Activated CD4-positive, alpha-beta T cell treated with anti-CD3 and anti-CD28 coated beads, Interleukin-2, amount 10 ng/mL, durations not matched to agents 7 days and 5 days (primary cell): ENCODE measurements at places on chromosomes 1 and 21. TPM values are rescaled to one million over a fixed set of nuclear protein-coding genes. Genes with fewer than 3 reads are reported as not detected.

GRCh38 chr1:172770071-172770470 is 111.2 kb downstream of the FASLG start:
- H3K27me3 ChIP-seq, result peaks cover 4% of the 10 kb centered on the region
- no peak for DNase-seq
- no peaks in the 10 kb centered on the region for H3K4me1 ChIP-seq
- no peak overlapping the region for H3K27ac ChIP-seq
- no peak overlapping the region for H3K4me3 ChIP-seq

GRCh38 chr1:245396615-245397014 is 241.8 kb downstream of the KIF26B start:
- DNase-seq, result no peak
- no peak overlapping the region for H3K4me3 ChIP-seq
- no peaks in the 10 kb centered on the region for H3K36me3 ChIP-seq
- no peaks in the 10 kb centered on the region for H3K4me1 ChIP-seq

DNA sequence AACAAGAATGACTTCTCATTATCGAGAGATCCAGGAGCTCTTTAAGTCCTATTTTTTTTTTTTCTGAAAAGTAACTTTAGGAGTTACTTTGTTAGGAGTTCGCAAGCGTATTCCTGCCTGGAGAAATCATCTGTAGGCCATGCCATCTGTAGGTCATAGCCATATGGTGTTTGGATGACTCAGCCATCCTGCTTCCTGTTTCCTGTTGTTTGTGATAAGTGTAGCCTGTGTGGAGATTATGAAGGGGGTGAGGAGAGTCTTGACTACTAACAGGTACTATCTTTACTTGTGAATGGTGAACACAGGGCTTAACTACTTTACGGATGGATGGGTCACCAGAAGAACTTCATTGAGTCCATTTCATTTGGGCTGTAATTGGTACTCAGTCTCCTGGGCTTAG is 327.2 kb downstream of the PTPRU start:
- no peaks in the 10 kb centered on the region for H3K36me3 ChIP-seq
- DNase-seq, result no peak
- H3K4me1 ChIP-seq, result peaks cover 4% of the 10 kb centered on the region
- H3K27me3 ChIP-seq, result no peaks in the 10 kb centered on the region
- no peak overlapping the region for H3K27ac ChIP-seq

DNA sequence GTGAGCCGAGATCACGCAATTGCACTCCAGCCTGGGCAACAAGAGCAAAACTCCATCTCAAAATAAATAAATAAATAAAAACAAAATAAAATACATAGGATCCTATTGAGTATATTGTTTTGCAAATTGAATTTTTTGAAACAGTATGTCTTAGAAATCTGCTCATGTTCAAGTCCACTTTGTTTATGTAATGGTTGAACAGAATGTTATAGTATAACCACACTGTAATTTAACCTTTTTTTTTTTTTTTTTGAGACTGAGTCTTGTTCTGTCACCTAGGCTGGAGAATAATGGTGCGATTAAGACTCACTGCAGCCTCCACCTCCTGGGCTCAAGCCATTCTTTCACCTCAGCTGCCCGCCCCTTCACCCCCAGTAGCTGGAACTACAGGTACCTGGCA is 31.4 kb downstream of the PARK7 start:
- peaks cover 17% of the 10 kb centered on the region for H3K36me3 ChIP-seq
- H3K27ac ChIP-seq, result no peak overlapping the region
- no peaks in the 10 kb centered on the region for H3K27me3 ChIP-seq
- no peak overlapping the region for H3K4me3 ChIP-seq

WDTC1 gene
- total RNA-seq, result 32.2 TPM

COL9A2 gene
- total RNA-seq, result 1.9 TPM

SH2D5 gene
- total RNA-seq, result not detected

SYT2 gene
- not detected for total RNA-seq

PDPN gene
- not detected for total RNA-seq

GRCh38 chr1:58919959-58920321 is 136.1 kb upstream of the JUN start:
- DNase-seq, result no peak
- H3K36me3 ChIP-seq, result peaks cover under 1% of the 10 kb centered on the region
- peaks cover 20% of the 10 kb centered on the region for H3K4me1 ChIP-seq
- no peak overlapping the region for H3K27ac ChIP-seq

GRCh38 chr1:228176461-228177182 is 11.0 kb downstream of the IBA57 start:
- DNase-seq, result no peak
- H3K27ac ChIP-seq, result no peak overlapping the region
- H3K4me1 ChIP-seq, result peaks cover 2% of the 10 kb centered on the region
- H3K36me3 ChIP-seq, result peaks cover 1% of the 10 kb centered on the region

CCDC27 gene
- not detected for total RNA-seq

GRCh38 chr1:95073446-95073845 is 695 bp upstream of the ALG14 start:
- peaks cover 21% of the 10 kb centered on the region for H3K4me1 ChIP-seq
- H3K27me3 ChIP-seq, result peaks cover 2% of the 10 kb centered on the region
- no peaks in the 10 kb centered on the region for H3K36me3 ChIP-seq
- DNase-seq, result no peak
- peak overlapping the region; percentile 90 for H3K27ac ChIP-seq

DNA sequence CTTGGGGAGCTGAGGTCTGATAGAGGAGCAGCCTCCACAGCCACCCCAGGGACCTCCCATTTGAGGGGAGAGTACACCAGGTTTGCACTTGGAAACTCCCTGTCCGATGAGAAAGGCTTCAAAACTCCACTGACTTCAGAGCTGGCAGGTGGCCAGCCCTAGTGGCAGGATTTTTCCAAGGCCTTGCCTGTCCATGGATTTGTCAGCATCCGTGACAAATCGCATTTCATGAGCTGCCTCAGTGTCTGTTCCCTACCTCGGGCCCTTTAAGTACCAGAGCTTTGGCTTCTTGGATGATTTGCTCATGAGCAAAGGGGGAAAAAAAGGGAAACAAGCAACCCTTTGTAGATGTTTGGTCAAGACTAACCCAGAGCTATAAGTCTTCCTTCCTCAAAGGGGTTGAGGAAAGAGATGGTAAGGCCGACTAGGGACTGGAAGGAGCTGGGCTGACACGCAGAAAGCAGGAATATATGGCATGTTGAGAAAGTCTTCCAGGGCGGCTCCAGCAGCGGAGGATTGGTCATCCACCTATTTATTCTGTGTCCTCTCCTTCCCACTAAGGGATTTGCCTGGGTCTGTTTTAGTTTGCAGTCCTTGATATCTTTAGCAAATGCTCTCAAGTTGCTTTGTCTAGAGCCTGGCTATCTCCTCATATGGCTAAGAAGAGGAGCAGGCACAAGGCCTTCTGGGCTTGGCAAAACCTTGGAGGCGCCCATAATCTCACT is 2.7 kb upstream of the HSPG2 start:
- H3K27ac ChIP-seq, result no peak overlapping the region
- H3K4me3 ChIP-seq, result no peak overlapping the region
- peaks cover 3% of the 10 kb centered on the region for H3K36me3 ChIP-seq
- H3K4me1 ChIP-seq, result peaks cover 6% of the 10 kb centered on the region
- DNase-seq, result no peak

DNA sequence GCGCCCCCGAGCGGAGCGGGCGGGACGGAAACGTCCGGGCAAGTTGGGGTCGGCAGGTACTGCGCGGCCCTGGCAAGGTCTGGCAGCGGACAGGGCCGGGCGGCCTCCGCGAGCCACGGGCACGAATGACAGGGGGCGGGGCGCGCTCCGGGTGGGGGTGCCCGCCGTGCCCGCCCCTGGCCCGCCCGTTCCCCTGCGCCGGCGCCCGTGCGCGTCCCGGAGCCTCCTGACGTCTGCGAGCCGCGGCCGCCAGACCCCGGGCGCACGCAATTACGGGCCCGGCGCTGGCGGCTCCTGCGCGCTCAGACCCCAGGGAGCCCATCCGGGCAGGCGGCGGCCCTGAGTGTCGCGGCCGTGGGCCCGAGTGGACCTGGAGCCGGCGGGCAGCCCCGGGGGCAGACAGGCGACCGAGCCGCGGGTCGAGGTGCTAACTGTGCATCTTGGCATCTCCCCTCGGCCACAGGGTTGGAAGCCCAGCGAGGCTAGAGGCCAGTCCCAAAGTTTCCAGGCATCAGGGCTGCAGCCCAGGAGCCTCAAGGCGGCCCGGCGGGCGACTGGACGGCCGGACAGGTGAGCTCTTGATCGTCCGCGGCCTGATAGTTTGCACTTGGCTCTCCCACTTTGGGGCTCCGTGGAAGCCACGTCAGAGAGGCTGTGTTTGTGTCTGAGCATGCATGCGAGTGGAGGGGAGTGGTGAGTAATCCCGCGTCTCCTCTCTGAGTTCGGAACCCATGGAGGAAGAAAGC is 918 bp downstream of the MIB2 start:
- peak overlapping the region; percentile 88 for H3K27ac ChIP-seq
- H3K4me3 ChIP-seq, result peak overlapping the region; percentile 79

- H3K27me3 ChIP-seq, result peaks cover 2% of the 10 kb centered on the region
- H3K36me3 ChIP-seq, result no peaks in the 10 kb centered on the region
- no peak for DNase-seq
- H3K4me3 ChIP-seq, result no peak overlapping the region
Measured at GRCh38 chr1:14222086-14222485, 376.4 kb upstream of the KAZN start.

DNA sequence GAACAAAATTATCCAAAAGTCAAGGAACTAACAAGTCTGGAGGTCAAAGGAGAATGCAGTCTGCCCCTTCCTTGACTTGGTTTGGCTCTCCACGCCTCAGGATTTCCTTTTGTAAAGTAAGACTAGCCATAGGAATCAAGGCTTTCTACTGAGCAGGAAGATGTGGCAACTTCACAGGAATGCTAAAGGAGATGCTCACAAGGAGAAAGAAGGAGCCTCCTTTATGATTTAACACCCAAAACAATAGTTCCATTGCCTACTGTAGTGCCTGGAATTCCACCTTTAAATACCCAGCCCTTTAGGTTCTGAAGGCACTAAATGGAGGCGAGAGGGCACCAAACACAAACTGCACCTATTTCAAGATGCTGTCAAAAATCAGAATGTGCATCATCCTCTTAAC is 176.3 kb upstream of the NFIA start:
- no peaks in the 10 kb centered on the region for H3K4me1 ChIP-seq
- H3K36me3 ChIP-seq, result no peaks in the 10 kb centered on the region
- peaks cover 3% of the 10 kb centered on the region for H3K27me3 ChIP-seq
- H3K4me3 ChIP-seq, result no peak overlapping the region
- no peak for DNase-seq

- DNase-seq, result no peak
- H3K36me3 ChIP-seq, result no peaks in the 10 kb centered on the region
- H3K27me3 ChIP-seq, result peaks cover 19% of the 10 kb centered on the region
Measured at GRCh38 chr1:147717051-147717705, 43.2 kb downstream of the GJA5 start.

ITLN2 gene
- not detected for total RNA-seq

GRCh38 chr1:14939527-14940284 is 213.8 kb upstream of the TMEM51 start:
- no peak for DNase-seq
- no peaks in the 10 kb centered on the region for H3K4me1 ChIP-seq
- H3K36me3 ChIP-seq, result no peaks in the 10 kb centered on the region
- H3K27me3 ChIP-seq, result no peaks in the 10 kb centered on the region

- no peaks in the 10 kb centered on the region for H3K27me3 ChIP-seq
- DNase-seq, result no peak
- no peak overlapping the region for H3K27ac ChIP-seq
Measured at GRCh38 chr21:27129215-27129614, 162.3 kb upstream of the ADAMTS5 start.

DNA sequence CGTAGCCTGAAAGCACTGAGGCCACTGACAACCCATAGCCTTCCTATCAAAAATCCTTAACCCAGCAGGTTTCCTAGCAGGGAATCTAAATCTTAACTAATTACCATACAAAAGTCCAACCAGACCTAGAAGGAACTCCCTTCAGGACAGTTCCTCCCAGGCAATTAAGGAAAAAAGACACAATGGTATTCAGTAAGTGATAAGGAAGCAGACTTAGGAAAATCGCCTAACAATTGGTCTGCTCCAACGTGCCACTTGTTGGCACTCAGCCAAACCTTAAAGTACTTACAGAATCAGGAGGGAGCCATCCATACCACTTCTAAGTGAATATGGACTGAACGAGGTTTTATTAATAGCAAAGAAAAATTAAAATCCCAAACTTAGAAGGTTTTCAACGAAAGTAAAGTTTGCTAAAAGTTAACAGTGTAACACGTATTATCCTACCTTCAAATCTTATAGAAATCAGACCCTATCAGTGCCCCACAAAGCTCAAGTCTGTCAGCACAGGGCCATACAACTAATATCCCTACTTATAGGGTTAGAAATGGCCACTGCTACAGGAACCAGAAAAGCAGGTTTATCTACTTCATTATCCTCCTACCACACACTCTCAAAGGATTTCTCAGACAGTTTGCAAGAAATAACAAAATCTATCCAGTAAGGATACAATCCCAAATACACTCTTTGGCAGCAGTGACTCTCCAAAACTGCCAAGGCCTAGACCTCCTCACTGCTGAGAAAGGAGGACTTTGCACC is 29.0 kb downstream of the SPATA6 start:
- no peak overlapping the region for H3K27ac ChIP-seq
- no peaks in the 10 kb centered on the region for H3K4me1 ChIP-seq
- DNase-seq, result no peak
- no peaks in the 10 kb centered on the region for H3K36me3 ChIP-seq
- no peak overlapping the region for H3K4me3 ChIP-seq

SYDE2 gene
- total RNA-seq, result 1.8 TPM

GRCh38 chr1:232844791-232845190 is 39.6 kb downstream of the MAP10 start:
- no peak for DNase-seq
- H3K4me3 ChIP-seq, result no peak overlapping the region
- H3K4me1 ChIP-seq, result no peaks in the 10 kb centered on the region
- H3K27ac ChIP-seq, result no peak overlapping the region

- no peak overlapping the region for H3K27ac ChIP-seq
- H3K27me3 ChIP-seq, result no peaks in the 10 kb centered on the region
- H3K4me3 ChIP-seq, result no peak overlapping the region
- peaks cover 55% of the 10 kb centered on the region for H3K36me3 ChIP-seq
Measured at GRCh38 chr1:212366901-212367300, 47.8 kb downstream of the PACC1 start.

DNA sequence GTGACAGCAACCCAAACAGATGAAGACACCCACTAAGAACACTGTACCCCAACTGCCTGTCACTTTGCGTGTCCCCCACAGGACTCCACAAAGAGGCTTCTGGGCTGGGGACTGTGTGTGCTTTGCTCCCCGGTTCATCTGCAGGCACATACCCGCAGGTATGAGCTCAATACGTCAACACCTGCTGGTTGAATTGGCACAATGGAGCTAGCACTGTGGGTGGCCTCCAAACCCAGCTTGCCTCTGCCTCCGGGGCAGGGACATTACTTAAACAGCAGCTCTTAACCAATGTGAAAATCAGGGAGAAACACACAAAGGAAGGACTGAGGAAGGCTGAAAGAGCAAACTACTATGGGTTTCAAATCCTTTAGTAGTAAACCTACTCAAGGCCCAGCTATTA is 140.2 kb upstream of the TIAM1 start:
- no peak for DNase-seq
- peaks cover 12% of the 10 kb centered on the region for H3K36me3 ChIP-seq
- no peak overlapping the region for H3K4me3 ChIP-seq
- H3K27me3 ChIP-seq, result peaks cover 2% of the 10 kb centered on the region
- H3K4me1 ChIP-seq, result no peaks in the 10 kb centered on the region

- peak within 1 kb of the TSS; percentile 77 for H3K4me3 ChIP-seq
- peak within 1 kb of the TSS; percentile 87 for H3K27ac ChIP-seq
- peaks cover 49% of the 10 kb centered on the region for H3K4me1 ChIP-seq
- peaks cover 10% of the 10 kb centered on the region for H3K36me3 ChIP-seq
Measured at GRCh38 chr1:112706505-112707220, at the start of gene RHOC. Gene RHOC (minus strand): TSS chr1:112707127. CDS start chr1:112703799, 3,328 bp downstream.
